NCI-H2029 (cell line): ENCODE measurements at places on chromosomes 7 and 10.

GRCh38 chr7:140903741-140904480 is 20.8 kb downstream of the BRAF start:
- no peak for DNase-seq

- no peak for DNase-seq
Measured at GRCh38 chr7:19101472-19101871, 16.0 kb downstream of the TWIST1 start.

GRCh38 chr7:137283153-137283552 is 60.4 kb downstream of the PTN start:
- DNase-seq: no peak

GRCh38 chr7:12770227-12770975 is 83.0 kb downstream of the ARL4A start:
- peak; percentile 22 for DNase-seq

- DNase-seq: no peak
Measured at GRCh38 chr10:106557951-106558733, 606.4 kb downstream of the SORCS1 start.

GRCh38 chr10:131655101-131655849 is 245.5 kb upstream of the PPP2R2D start:
- no peak for DNase-seq

DNA sequence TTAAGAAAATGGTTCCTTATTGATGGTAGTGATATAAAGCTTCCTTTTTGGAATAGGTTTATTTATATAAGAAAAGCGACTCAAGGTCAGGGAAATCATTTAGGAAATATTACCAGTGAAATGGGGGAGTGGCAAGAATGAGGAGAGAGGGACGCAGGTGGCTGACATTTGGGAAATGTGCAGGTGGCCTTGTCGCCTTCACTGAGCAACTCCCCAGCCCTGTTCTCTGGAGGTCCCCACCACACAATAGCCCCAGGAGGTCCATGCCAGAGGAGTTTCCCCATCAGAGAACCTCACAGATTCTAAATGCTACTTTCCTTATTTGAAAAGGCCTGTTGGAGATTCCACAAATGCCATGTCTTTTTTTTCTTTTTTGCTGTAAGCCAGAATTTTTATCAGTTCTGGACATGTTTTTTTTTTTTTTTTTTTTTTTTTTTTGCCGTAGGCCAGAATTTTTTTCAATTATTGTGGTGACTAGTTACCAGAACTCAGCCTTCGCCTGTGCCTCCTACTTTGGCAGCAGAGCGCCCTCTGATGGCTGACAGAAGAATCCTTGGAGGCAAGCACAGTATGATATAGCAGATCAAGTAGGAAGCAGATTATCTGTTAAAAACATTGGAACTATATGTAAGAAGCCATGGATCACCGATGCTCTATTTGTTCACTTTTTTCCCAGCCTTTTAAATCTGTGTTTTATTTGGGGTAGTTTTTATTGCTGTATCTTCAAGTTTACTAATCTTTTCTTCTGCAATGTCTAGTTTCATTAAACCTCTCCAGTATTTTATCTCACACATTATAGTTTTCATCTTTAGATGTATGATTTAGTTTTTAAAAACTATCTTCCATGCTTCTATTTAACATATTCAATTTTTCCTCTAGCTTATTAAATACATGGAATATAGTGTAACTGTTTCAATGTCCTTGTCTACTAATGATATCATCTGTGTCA is 18.6 kb downstream of the OPALIN start:
- DNase-seq: peak; percentile 20

GRCh38 chr10:112078003-112078402 is 105.6 kb downstream of the GPAM start:
- no peak for DNase-seq

- DNase-seq: no peak
Measured at GRCh38 chr10:118939211-118940007, 90.1 kb upstream of the NANOS1 start.

DNA sequence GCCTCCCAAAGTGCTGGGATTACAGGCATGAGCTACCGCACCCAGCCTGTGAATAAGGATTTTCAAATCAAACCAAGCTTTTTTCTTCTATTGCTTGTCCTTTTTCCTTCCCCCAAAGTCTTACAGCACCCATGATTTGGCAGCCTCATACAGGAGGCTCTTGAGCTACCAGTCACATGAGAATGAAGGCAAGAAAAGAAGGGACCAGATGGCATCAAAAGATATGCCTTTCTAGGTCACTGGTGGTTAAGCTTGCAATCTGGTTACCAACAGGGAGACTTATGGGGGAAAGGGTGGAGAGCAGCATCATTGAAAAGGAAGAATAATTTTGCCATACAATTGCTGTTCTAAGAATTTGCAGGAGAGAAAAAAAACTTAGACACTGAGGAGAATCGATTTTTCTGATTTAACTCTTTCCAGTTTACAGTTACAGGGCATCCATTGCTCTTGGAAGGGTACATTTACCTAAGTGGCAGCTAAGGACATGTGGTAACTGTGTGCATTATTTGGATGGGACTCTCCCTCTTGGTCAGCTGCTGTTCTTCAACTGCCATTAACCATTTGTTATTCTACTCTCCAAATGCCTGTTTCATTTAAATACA is 29.5 kb downstream of the SMNDC1 start:
- no peak for DNase-seq
